ENCODE measurements at places on chromosomes 3 and 15.

DNA sequence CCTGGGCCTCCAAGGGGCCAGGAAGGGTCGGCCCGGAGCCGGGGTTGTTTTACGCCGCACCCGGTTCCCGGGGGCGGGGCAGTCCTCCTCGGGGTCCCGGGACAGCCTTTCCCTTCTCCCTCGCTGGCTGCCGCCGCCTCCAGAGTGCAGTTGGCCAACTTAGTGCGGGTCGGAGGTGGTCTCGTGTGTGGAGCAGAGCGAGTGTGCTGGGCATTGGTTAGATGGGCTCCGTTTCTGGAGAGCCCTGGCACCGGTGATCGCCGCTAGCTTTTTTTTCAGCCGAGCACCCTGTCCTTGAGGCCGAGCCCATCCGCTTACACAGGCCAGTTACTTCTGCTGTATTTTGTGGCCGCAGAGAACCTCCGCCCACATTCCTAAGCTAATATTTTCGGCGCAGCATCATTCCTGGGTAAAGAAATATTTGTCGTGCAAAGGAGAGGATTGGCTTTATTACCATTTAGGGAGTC lies 585 bp downstream of the KIF23 start:
- H3K27me3 ChIP-seq: no peaks in the 10 kb centered on the region
- H3K36me3 ChIP-seq: no peaks in the 10 kb centered on the region
- H3K27ac ChIP-seq: peak overlapping the region; percentile 93
- H3K4me1 ChIP-seq: peaks cover 6% of the 10 kb centered on the region
- peak overlapping the region; percentile 91 for H3K4me3 ChIP-seq

DNA sequence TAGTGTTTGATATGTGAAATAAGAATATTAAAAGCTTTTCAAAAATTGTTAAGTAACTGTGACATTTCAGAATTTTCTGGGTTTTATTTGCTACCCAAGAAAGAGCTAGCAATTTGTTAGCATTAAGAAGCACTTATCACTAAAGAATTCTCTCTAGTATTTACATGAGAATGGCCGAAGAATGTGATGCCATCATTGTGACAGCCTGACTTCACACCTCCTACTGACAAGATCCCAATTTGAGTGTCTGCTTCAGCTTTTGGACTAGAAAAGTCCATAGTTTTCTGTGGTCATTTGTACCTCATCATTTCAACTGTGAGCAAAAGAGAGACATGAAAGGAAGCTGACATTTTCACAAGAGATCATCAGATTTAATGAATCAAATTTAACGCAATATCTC lies 548.1 kb upstream of the AGTR1 start:
- DNase-seq: no peak
- H3K4me1 ChIP-seq: no peaks in the 10 kb centered on the region
- no peaks in the 10 kb centered on the region for H3K36me3 ChIP-seq
- no peak overlapping the region for H3K4me3 ChIP-seq

DNA sequence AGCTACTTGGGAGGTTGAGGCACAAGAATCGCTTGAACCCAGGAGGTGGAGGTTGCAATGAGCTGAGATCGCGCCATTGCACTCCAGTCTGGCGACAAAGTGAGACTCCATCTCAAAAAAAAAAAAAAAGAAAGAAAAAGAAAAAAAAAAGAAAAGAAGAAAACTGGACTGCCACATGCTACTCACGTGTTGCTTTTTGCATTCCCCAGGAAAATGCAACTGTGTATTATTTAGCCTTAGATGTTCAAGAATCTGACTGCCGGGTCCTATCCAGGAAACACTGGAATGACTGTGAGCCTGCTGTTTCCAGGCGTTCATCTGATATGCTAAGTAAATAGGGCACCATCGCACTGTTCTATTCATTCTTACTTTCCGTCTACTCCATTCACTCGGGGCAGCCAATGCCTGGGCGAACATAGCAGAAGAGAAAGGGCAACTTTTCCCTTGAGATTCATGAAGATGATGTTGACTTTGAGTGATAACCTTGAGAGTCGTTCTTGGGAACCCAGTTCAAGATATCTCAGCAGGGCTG lies 21.4 kb downstream of the HRG start:
- H3K36me3 ChIP-seq: no peaks in the 10 kb centered on the region
- no peak overlapping the region for H3K4me3 ChIP-seq
- H3K4me1 ChIP-seq: no peaks in the 10 kb centered on the region
- H3K27me3 ChIP-seq: peaks cover 24% of the 10 kb centered on the region

- H3K27me3 ChIP-seq: peaks cover 5% of the 10 kb centered on the region
- no peak overlapping the region for H3K4me3 ChIP-seq
- no peak for DNase-seq
- no peaks in the 10 kb centered on the region for H3K36me3 ChIP-seq
Observed at GRCh38 chr3:133447750-133448477, 48.1 kb downstream of the BFSP2 start.

GRCh38 chr3:196145468-196146262 lies 63.8 kb upstream of the TFRC start:
- no peak for DNase-seq
- H3K27me3 ChIP-seq: no peaks in the 10 kb centered on the region
- H3K36me3 ChIP-seq: no peaks in the 10 kb centered on the region
- no peak overlapping the region for H3K4me3 ChIP-seq
- peaks cover 13% of the 10 kb centered on the region for H3K4me1 ChIP-seq
- H3K27ac ChIP-seq: no peak overlapping the region

DNA sequence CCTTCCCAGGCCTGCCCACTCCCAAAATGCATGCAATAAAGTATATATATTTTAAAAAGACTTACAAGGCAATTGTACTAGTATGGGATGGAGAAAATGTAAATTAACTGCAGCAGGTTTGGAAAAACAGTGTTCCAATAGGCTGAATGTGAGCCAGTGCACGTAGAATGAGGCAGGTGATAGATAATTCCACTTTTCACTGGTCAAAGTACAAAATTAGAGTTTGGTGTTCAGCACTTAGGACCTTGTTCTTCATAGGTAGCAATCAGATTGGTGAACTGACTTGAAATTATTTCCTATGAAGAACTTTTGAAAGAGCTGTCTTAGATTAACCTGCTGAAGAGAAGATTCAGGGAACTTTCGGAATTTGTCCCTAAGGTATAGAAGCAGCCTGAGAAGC lies 1.9 kb downstream of the WDR48 start:
- no peak for DNase-seq
- H3K4me1 ChIP-seq: peaks cover 1% of the 10 kb centered on the region
- no peak overlapping the region for H3K4me3 ChIP-seq
- H3K27me3 ChIP-seq: no peaks in the 10 kb centered on the region
- H3K36me3 ChIP-seq: peaks cover 4% of the 10 kb centered on the region
- H3K27ac ChIP-seq: no peak overlapping the region

GRCh38 chr3:15527031-15527459 lies 5.5 kb upstream of the COLQ start:
- no peaks in the 10 kb centered on the region for H3K4me1 ChIP-seq
- no peak overlapping the region for H3K27ac ChIP-seq
- no peaks in the 10 kb centered on the region for H3K27me3 ChIP-seq
- H3K4me3 ChIP-seq: no peak overlapping the region

GRCh38 chr3:49699281-49699979 lies 10.1 kb downstream of the RNF123 start:
- peaks cover 12% of the 10 kb centered on the region for H3K4me1 ChIP-seq
- no peaks in the 10 kb centered on the region for H3K27me3 ChIP-seq
- H3K36me3 ChIP-seq: peaks cover 73% of the 10 kb centered on the region
- no peak overlapping the region for H3K4me3 ChIP-seq

DNA sequence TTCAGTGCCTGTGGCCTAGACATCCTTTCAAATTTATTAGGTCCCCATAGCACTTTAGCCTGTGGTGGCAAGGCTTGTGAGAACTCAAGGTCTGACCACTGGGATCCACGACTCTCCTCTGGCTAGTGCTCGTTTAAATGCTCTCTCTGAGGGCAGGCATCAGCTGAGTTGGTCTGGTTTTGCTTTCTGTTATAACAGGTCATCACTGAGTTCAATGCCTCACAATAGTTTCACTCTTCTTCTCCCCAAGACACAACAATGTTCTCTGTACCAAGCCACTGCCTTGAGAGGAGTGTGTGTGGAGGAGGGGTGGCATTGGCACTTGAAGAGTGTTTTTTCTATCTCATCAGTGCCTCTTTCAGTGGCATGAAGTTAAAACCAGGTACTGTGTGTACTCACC lies 7.6 kb downstream of the OR5K4 start:
- no peaks in the 10 kb centered on the region for H3K27me3 ChIP-seq
- H3K4me3 ChIP-seq: no peak overlapping the region
- no peak overlapping the region for H3K27ac ChIP-seq

DNA sequence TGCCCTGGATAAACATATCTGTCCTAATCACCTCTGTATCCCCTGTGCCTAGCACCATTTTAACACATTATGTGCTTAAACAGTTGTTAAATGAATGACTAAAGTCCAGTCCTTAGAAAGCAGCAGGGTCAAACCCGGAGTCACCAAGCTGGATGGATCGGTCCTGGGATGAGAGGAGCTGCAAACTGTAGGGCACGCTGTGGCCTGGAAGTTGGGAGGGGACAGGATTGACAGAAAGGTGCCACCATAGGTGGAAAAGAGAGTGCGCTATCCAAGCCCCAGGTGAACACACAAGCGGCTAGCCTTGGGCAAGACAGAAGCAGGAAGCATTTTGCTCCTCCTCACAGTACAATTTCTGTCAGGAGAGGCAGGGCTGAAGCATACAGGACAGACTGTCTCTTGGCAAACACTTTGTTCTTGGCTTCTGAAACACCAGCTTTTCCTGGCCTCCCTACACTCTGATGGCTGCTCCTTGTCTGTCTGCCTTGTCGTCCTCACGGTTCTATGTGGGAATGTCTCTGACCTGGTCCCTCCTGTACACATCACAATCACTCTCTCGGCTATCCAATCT lies 48.4 kb upstream of the KY start:
- no peaks in the 10 kb centered on the region for H3K27me3 ChIP-seq
- no peak overlapping the region for H3K4me3 ChIP-seq
- no peak overlapping the region for H3K27ac ChIP-seq
- DNase-seq: no peak

GRCh38 chr3:167743799-167744198 lies 8.3 kb downstream of the SERPINI1 start:
- H3K27me3 ChIP-seq: no peaks in the 10 kb centered on the region
- no peaks in the 10 kb centered on the region for H3K36me3 ChIP-seq
- H3K4me1 ChIP-seq: no peaks in the 10 kb centered on the region

Data from mesenchymal stem cell (in vitro differentiated cells and primary cell).